ENCODE measurements at places on chromosomes 3 and 15. TPM values are rescaled to one million over a fixed set of nuclear protein-coding genes. Genes with fewer than 3 reads are reported as not detected.

The PCOLCE2 gene
- 1.2 TPM for polyA plus RNA-seq

The PCYT1A gene
- 44.7 TPM for polyA plus RNA-seq

The GOLGA8K gene
- 1.9 TPM for polyA plus RNA-seq

The CDC25A gene
- polyA plus RNA-seq, result 3.1 TPM

The ADCY5 gene
- 4.3 TPM for polyA plus RNA-seq

The GOLGA8T gene
- not detected for polyA plus RNA-seq

The EIF3J gene
- polyA plus RNA-seq, result 90.8 TPM

The CCR8 gene
- not detected for polyA plus RNA-seq

The CCR4 gene
- 0.04 TPM for polyA plus RNA-seq

The SERINC4 gene
- 0.42 TPM for polyA plus RNA-seq

The LRIG1 gene
- polyA plus RNA-seq, result 102 TPM

The CATSPER2 gene
- polyA plus RNA-seq, result 2.1 TPM

The RETNLB gene
- not detected for polyA plus RNA-seq

The MRPL3 gene
- polyA plus RNA-seq, result 76.5 TPM

Data from forelimb muscle (tissue), 1 donor.